Occipital lobe (tissue), 3 donors: ENCODE measurements at places on chromosomes 1 and 21. TPM values are rescaled to one million over a fixed set of nuclear protein-coding genes. Genes with fewer than 3 reads are reported as not detected.
A peak's percentile ranks its signal among the peaks of the same experiment; 100 is the strongest.

- DNase-seq: no peak
Observed at GRCh38 chr1:30928789-30929134, 20.2 kb upstream of the SDC3 start.

The TBX15 gene
- total RNA-seq: 1.2 TPM

DNA sequence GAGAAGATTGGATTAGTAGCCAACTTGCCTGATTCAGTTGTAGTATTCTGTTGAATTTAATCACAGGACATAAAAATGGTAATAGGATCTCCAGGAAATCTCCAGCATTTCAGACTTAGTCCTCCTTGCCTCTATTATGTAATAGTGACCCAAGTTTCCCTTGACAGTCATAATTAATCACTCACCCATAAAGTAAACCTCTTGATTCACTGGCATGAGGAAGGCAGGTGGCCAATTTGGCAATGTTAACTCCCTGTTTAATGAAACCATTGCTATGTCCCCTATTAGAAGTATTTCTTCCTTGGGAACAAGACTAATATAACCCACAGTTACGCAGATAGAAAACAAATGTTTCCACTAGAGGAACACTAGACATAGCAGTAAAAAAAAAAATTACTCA, 604.8 kb upstream of the CXADR start:
- no peak for DNase-seq

- no peak for DNase-seq
Observed at GRCh38 chr1:70103770-70104169, 101.6 kb downstream of the LRRC40 start.

The DNASE2B gene
- 0.16 TPM for total RNA-seq

DNA sequence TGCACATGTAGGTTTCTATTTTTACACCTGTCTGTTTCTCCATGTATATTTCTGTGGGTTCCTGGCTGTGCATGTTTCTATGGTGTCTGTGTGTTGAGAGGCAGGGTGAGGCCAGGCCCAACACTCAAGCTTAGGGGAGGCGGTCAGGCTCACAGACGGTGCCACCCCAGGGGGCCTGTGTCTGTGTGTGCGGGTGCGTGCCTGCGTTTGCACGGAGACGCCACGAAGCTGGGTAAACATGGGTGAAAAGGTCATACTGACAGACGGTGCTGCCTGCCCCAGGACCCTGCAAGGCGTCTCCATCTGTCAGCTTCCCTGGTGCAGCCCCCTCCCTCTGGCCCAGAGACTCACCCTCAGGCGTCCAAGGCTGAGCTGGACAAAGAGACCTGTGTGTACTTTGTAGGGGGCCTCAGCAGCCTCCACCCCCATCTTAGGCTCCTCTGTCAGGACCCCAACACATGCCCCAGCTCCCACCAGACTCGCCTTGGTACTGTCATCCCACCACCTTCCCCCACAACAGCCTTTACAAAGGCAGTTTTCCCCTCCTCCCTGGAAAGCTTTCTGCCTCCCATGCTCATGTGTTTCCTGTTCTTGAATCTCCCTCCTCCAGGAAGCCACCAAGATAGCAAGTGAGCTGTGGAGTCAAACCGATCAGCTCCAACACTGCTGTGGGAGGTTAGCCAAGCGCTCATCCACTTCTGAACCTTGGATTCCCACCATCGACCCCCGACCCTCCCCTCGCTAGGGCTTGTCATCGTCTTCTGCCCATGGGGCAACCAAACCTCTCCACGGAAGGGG, 34.1 kb downstream of the PTPRF start:
- DNase-seq: no peak

- no peak for DNase-seq
Observed at GRCh38 chr1:40844887-40845878, 17.0 kb downstream of the CITED4 start.

The DCDC2B gene
- total RNA-seq: not detected

DNA sequence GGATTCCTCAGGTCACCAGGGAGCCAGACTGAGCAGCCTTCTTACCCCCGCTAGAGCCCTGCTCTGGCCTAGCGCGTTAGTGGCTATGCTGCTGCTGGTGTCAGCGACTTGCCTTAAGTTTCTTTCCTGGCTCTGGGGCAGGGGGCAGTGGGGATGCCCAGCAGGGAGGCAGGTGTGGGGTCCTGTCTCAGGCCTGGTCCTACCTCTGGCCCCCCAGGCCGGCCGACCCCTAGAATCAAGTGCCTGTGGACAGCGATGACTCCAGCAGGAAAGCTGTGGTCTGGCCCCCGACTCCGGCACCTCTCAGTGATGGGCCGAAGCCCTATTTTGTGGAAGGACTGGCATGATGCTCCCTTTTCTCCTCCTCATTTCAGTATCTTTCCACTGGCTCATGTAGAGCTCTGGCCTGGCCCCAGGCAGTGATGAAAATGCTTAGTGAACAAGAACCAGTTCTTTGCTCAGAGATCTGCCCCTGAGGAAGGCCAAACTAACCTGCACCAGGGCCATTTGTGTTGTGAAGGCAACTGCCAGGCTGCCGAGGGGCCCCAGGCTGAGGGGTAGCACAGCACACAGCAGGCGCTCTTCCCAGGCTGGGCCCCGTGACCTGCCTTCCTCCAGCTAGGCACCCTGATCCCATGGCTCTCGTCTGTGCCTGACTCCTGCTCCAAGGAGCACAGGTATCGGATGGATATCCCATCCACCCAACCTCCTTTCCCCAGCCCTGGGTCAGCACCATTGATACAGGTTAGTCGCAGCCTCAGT, 23.7 kb downstream of the MRPL37 start:
- peak; percentile 12 for DNase-seq
